Nasal cavity respiratory epithelium epithelial cell of viscerocranial mucosa (primary cell): ENCODE measurements at places on chromosomes 5 and 9. TPM values are rescaled to one million over a fixed set of nuclear protein-coding genes. Genes with fewer than 3 reads are reported as not detected.

Gene ANKRD31
- 0.21 and 0.34 TPM in 2 replicates for total RNA-seq

Gene HAPLN1
- not detected in 2 replicates for total RNA-seq

Gene TRIM36
- total RNA-seq: 0.71 and 1.4 TPM in 2 replicates

Gene MOB3B
- 0.68 and 4.1 TPM in 2 replicates for total RNA-seq

Gene PCDHGB3
- 0.34 and 2.1 TPM in 2 replicates for total RNA-seq

Gene PTGDS
- total RNA-seq: not detected in 2 replicates

Gene SLC4A9
- total RNA-seq: 0.07 and 0.34 TPM in 2 replicates

Gene RIMOC1
- total RNA-seq: 23.2 and 28.4 TPM in 2 replicates

Gene C5orf58
- not detected in 2 replicates for total RNA-seq

Gene ALDH7A1
- total RNA-seq: 44.1 and 69.8 TPM in 2 replicates

Gene IFNA13
- total RNA-seq: not detected in 2 replicates

Gene FOXD4L5
- under 0.01 and 0.14 TPM in 2 replicates for total RNA-seq

Gene CCDC183
- total RNA-seq: under 0.01 and 0.28 TPM in 2 replicates

Gene C9orf153
- 0.34 and 0.64 TPM in 2 replicates for total RNA-seq

Gene TLR4
- under 0.01 and 0.50 TPM in 2 replicates for total RNA-seq

Gene MAST4
- 29.0 and 73.2 TPM in 2 replicates for total RNA-seq

Gene TCOF1
- total RNA-seq: 15.0 and 29.3 TPM in 2 replicates
